Caco-2 (cell line): ENCODE measurements at places on chromosomes 3 and 15.
A peak's percentile ranks its signal among the peaks of the same experiment; 100 is the strongest.

DNA sequence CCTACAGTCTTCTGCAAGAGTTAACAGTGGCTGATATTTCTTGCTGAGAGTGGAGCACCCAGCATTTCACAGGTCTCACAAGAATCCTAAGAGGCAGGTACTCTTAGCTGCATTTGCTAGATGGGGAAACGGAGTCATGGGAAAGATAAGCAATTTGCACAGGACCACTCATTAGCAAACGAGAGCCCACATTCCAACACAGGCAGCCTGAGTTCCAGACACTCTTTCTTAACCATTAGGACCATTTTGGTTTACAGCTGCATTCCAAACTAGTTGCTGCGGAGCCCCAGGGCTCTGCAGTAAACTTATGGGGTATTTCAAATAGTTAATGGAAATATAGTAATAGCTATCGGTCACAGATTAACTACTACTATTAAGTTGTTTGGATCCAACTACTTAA, 42.5 kb downstream of the LYZL4 start:
- no peak for DNase-seq

DNA sequence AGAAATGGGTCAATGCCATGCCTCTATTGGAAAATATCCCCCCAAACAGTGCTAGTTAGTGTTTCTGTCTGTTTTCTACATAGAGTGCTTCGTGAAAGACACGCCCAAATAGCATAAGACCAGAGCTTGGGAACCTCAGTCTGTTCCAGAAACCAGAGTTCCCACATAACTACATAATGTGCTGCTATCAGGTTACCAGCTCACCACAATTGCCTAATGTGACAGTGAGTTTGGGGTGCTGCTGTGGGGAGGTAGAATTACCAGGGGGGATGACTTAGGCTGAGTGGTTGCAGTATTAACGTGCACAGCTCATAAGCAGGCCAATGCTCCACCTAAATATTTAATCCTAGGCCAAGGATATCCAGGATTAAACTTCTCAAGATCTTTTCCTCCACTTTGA, 39.2 kb downstream of the DUT start:
- no peak for DNase-seq

DNA sequence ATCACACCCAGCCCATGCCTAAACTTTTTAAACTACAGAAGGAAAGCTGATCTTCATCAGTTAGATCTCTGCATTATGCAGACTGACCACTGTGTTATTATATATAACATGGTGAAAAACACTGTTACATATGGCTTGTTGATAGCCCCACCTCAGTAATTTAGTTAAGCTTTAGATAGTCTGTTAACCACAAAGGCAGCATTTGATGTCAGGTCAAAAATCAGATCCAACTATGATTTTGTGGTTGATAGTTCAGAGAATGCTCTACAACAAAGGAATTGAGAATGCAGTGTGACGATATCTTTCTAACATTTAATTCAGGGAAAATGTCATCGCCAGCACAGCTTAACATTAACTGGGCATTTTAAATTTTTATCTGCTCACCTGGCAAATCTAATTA, 37.7 kb upstream of the LMOD3 start:
- DNase-seq: no peak

GRCh38 chr3:160780245-160780644, 24.2 kb downstream of the PPM1L start:
- no peak for DNase-seq

- DNase-seq: no peak
Measured at GRCh38 chr15:40900256-40901052, 6.2 kb downstream of the VPS18 start.

GRCh38 chr3:31262201-31262600, 270.5 kb upstream of the STT3B start:
- DNase-seq: no peak

- DNase-seq: peak; percentile 73
Measured at GRCh38 chr3:129383292-129383860, 45.1 kb downstream of the EFCAB12 start.

- DNase-seq: no peak
Measured at GRCh38 chr3:10775828-10776227, 40.2 kb upstream of the SLC6A11 start.

DNA sequence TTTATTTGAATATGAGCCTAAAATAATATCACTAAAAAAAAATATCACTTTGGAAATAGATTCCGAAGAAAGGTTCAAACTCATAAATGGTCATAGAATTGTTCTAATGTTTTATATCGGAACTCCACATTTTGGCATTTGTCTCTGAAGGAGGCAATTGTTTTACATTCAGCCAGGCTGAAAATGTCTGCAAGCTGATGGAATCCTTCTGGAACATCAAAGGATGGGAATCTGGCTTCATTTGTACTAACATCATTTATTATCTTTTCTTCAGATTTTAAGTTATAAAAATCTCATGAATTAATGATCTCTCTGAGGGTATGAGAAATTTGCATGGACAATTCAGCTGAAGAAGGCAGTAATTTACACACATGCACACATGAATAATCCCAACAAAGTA, 251.4 kb upstream of the RGMA start:
- DNase-seq: no peak

DNA sequence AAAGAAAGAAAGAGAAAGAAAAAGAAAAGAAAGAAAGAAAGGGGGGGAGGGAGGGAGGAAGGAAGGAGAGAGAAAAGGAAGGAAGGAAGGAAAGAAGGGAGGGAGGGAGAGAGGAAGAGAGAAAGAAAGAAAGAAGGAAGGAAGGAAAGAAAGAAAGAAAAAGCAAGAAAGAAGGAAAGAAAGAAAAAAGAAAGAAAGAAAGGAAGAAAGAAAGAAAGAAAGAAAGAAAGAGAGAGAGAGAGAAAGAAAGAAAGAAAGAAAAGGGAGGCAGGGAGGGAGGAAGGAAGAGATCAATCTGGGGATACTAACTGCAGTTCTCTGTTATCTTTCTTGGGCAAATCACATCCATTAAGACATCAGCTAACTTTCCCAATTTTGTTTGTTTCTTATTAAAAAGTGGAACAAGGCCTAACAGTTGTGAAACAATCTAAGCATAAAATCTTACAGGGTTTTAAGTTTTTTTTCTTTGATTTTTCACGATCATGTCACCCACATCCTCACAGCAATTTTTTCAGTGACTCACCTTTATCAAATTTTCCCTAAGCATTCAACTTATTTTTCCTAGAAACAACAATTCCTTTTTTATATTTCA, 36.8 kb downstream of the TBC1D2B start:
- no peak for DNase-seq

DNA sequence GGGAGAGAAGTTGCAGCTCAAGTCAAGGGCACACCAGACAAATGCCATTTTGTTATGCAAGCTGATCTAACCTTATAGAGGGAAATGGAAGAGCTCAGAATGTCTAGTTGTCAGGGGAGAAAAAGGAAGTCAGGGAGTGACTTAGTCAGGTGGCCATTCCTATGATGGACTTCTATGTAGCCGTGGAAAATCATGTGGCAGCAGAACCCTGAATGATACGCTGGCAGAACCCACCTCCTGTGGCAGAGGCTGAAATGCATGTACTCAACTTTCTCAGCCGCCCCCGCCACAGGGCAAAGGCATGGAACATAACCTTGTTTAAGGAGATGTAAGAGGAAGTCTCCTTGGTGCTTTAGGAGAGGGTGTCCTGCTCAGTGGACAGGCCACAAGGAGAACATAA, 37.7 kb upstream of the PARL start:
- no peak for DNase-seq

GRCh38 chr3:185823078-185824044, 1.5 kb downstream of the IGF2BP2 start:
- DNase-seq: peak; percentile 49

- DNase-seq: no peak
Measured at GRCh38 chr3:99504258-99504657, 134.1 kb upstream of the COL8A1 start.

GRCh38 chr3:86991840-86992435, 989 bp upstream of the VGLL3 start:
- DNase-seq: no peak

GRCh38 chr15:60803059-60803458, 324.1 kb upstream of the ICE2 start:
- no peak for DNase-seq
